ENCODE measurements at places on chromosomes 6 and 20.

DNA sequence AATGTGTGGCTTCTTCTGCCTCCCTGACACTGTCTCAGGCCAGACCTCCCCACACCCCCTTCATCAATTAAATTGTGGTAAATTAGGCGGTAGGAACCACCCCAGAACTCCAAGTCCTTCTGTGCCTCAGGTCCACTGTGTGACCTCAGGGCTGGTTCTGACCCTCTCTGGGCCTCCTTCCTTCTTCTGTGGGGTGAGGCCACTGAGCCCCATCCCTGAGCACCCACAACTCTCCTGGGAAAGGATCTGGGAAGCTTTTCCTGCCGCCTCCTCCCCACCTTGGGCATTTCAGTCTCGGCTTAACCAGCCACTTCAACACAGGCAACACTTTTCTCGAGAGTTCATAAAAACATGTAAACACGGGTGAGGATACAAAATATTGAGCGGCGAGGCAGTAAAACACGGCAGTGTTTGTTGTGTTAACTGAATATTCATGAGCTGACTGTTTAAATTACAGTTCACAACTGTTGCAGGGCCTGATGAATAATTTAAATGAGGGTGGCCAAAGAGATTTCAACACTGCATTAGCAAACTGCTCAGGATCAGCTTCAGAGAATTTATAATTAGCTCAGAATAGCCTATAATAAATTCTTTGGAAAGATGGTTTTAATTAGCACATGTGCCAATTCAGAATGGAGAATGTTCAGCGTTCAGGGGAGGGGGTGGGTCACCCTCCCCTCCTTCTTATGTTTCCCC, 112.1 kb downstream of the TOX2 start:
- no peak overlapping the region for H3K4me3 ChIP-seq
- H3K4me1 ChIP-seq: peaks cover 44% of the 10 kb centered on the region
- DNase-seq: no peak

GRCh38 chr6:137173501-137173900, at the start of gene IL22RA2:
IL22RA2 (minus strand) TSS chr6:137173644; CDS start chr6:137161749, 11,895 bp downstream.
- no peak within 1 kb of the TSS for H3K4me3 ChIP-seq
- H3K27ac ChIP-seq: no peak within 1 kb of the TSS
- H3K27me3 ChIP-seq: peaks cover 15% of the 10 kb centered on the region
- peaks cover 4% of the 10 kb centered on the region for H3K4me1 ChIP-seq

- H3K36me3 ChIP-seq: no peaks in the 10 kb centered on the region
- H3K27ac ChIP-seq: no peak overlapping the region
- H3K27me3 ChIP-seq: no peaks in the 10 kb centered on the region
- no peak overlapping the region for H3K4me3 ChIP-seq
- no peak for DNase-seq
These were observed 78.1 kb upstream of the FLRT3 start for GRCh38 chr20:14415467-14415866.

- H3K36me3 ChIP-seq: no peaks in the 10 kb centered on the region
- no peak for DNase-seq
- H3K27me3 ChIP-seq: no peaks in the 10 kb centered on the region
- no peak overlapping the region for H3K27ac ChIP-seq
- no peak overlapping the region for H3K4me3 ChIP-seq
These were observed 695.9 kb upstream of the FLRT3 start for GRCh38 chr20:15033269-15033668.

GRCh38 chr6:25122622-25123237, 156.4 kb upstream of the CARMIL1 start:
- no peaks in the 10 kb centered on the region for H3K27me3 ChIP-seq
- peaks cover 56% of the 10 kb centered on the region for H3K4me1 ChIP-seq
- no peak overlapping the region for H3K4me3 ChIP-seq
- DNase-seq: no peak
- H3K27ac ChIP-seq: no peak overlapping the region
- H3K36me3 ChIP-seq: peaks cover 85% of the 10 kb centered on the region

DNA sequence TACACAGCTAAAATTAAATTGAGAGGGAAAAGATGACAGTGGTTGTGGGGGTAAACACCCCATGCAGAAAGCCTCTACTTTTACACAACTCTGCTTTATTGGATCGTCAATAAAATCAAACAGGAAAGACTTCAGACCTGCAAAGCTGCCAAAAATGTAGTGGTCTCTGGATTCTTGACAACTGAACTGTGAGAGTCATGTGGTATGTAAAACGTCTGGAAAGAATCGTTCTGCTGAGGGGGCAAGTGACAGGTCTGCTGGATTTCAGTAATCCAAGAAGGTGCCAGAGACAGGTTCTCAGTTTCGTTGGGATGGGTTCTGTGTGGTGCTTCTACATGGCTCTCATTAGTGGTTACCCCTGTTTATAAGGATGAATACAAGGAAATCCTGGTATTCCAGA, 63.3 kb downstream of the TSPYL4 start:
- no peaks in the 10 kb centered on the region for H3K36me3 ChIP-seq
- no peaks in the 10 kb centered on the region for H3K27me3 ChIP-seq
- H3K27ac ChIP-seq: no peak overlapping the region
- peaks cover under 1% of the 10 kb centered on the region for H3K4me1 ChIP-seq
- no peak for DNase-seq

GRCh38 chr20:21190869-21191268, 65.0 kb downstream of the KIZ start:
- no peaks in the 10 kb centered on the region for H3K27me3 ChIP-seq
- DNase-seq: no peak
- no peak overlapping the region for H3K27ac ChIP-seq

- DNase-seq: no peak
- H3K27ac ChIP-seq: no peak overlapping the region
- H3K4me1 ChIP-seq: no peaks in the 10 kb centered on the region
- no peak overlapping the region for H3K4me3 ChIP-seq
These were observed 152.7 kb upstream of the BMP2 start for GRCh38 chr20:6614836-6615235.

- no peaks in the 10 kb centered on the region for H3K36me3 ChIP-seq
- H3K27me3 ChIP-seq: no peaks in the 10 kb centered on the region
- no peak overlapping the region for H3K27ac ChIP-seq
- H3K4me3 ChIP-seq: no peak overlapping the region
These were observed 733.9 kb downstream of the EYS start for GRCh38 chr6:64973142-64973541.

GRCh38 chr20:61918548-61918947, 147.1 kb downstream of the TAF4 start:
- no peaks in the 10 kb centered on the region for H3K36me3 ChIP-seq
- H3K27me3 ChIP-seq: no peaks in the 10 kb centered on the region
- no peak for DNase-seq
- H3K4me3 ChIP-seq: no peak overlapping the region
- H3K27ac ChIP-seq: no peak overlapping the region

GRCh38 chr6:132569170-132569569, 952 bp upstream of the TAAR6 start:
- H3K27me3 ChIP-seq: peaks cover 20% of the 10 kb centered on the region
- H3K27ac ChIP-seq: no peak overlapping the region
- H3K4me1 ChIP-seq: no peaks in the 10 kb centered on the region
- no peak for DNase-seq

- H3K36me3 ChIP-seq: no peaks in the 10 kb centered on the region
- H3K27me3 ChIP-seq: no peaks in the 10 kb centered on the region
- no peak overlapping the region for H3K27ac ChIP-seq
- H3K4me1 ChIP-seq: no peaks in the 10 kb centered on the region
- no peak for DNase-seq
These were observed 416.8 kb upstream of the SPTLC3 start for GRCh38 chr20:12591949-12592470.

DNA sequence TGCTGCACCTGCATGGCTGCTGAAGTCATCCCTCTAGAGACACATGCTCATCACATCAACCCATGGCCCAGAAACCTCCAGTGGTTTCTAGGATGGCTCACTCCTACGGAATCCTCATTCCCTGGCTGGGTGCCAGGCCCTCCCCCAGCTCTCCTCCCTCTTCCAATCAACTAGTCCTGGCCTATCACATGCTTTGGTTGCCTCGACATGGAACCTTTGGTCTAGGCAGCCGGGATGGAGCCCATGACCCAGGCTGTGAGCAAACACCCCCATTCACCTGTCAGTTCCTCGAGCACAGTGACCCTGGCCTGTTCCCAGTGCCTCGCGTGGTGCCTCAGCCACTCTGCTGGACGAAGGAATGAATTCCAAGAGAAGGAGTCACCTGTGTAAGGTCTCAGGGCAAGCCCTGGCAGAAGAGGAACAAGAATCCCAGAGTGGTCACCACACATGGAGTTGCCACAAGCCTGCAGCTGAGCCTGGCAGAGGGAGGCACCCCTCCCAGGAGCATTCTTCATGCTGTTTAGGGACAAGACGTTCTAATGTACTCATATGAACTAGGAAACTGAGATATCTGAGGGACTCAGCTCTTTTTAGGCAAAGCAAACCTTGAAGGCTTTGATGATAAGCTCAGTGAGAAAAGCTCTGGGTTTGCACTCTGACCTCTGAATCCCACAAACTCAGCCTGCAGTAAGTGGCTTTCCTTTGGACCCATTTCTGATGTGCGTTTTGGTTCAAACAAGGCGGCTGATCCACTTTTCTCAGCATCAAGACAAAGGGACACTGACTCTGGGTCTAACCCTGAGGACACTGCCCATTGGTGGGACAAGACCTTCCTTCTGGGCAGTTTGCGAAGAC, 40.2 kb downstream of the PPP1R3G start:
- H3K4me3 ChIP-seq: no peak overlapping the region
- H3K27me3 ChIP-seq: no peaks in the 10 kb centered on the region
- H3K4me1 ChIP-seq: no peaks in the 10 kb centered on the region
- H3K27ac ChIP-seq: no peak overlapping the region

DNA sequence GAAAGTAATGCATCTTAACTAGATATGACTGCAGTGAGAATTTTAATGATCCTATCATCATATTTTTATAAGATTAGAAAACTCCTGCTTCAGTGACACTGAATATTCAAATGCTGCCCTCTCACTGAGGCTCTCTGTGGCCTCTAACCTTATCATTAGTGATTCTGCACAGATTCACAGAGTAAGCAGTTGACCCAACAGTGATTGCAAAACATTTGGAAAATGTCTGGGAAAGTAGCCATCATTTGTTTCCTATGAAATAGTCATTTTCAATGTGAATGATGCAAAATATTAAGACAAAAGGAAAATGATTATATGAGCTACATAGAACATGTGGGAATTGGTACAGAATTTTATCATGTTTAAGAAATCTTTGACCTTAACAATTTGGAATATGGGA, 210.3 kb downstream of the TBX18 start:
- H3K36me3 ChIP-seq: no peaks in the 10 kb centered on the region
- H3K4me3 ChIP-seq: no peak overlapping the region
- H3K4me1 ChIP-seq: no peaks in the 10 kb centered on the region
- no peaks in the 10 kb centered on the region for H3K27me3 ChIP-seq
- DNase-seq: no peak

DNA sequence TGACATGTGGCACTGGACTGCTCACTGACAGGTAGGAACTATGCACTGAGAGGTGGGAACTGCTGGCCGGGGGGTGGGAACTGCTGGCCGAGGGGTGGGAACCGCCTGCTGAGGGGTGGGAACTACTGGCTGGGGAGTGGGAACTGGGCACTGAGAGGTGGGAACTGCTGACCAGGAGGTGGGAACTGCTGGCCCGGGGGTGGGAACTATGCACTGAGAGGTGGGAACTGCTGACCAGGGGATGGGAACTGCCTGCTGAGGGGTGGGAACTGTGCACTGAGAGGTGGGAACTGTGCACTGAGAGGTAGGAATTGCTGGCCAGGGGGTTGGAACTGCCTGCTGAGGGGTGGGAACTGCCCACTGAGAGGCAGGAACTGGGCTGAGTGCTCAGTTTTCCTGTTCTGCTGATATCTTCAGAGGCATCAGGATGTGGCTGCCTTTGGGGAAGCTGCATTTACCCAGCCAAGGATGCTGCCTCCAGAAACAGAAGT, 90.2 kb downstream of the THBS2 start:
- no peak overlapping the region for H3K4me3 ChIP-seq
- DNase-seq: no peak
- H3K27me3 ChIP-seq: no peaks in the 10 kb centered on the region
- no peaks in the 10 kb centered on the region for H3K36me3 ChIP-seq
- no peaks in the 10 kb centered on the region for H3K4me1 ChIP-seq

GRCh38 chr6:170124836-170125235, 166.0 kb downstream of the DLL1 start:
- H3K4me1 ChIP-seq: no peaks in the 10 kb centered on the region
- no peak overlapping the region for H3K27ac ChIP-seq
- no peak for DNase-seq
- H3K27me3 ChIP-seq: peaks cover 8% of the 10 kb centered on the region
- no peak overlapping the region for H3K4me3 ChIP-seq
- peaks cover 3% of the 10 kb centered on the region for H3K36me3 ChIP-seq

DNA sequence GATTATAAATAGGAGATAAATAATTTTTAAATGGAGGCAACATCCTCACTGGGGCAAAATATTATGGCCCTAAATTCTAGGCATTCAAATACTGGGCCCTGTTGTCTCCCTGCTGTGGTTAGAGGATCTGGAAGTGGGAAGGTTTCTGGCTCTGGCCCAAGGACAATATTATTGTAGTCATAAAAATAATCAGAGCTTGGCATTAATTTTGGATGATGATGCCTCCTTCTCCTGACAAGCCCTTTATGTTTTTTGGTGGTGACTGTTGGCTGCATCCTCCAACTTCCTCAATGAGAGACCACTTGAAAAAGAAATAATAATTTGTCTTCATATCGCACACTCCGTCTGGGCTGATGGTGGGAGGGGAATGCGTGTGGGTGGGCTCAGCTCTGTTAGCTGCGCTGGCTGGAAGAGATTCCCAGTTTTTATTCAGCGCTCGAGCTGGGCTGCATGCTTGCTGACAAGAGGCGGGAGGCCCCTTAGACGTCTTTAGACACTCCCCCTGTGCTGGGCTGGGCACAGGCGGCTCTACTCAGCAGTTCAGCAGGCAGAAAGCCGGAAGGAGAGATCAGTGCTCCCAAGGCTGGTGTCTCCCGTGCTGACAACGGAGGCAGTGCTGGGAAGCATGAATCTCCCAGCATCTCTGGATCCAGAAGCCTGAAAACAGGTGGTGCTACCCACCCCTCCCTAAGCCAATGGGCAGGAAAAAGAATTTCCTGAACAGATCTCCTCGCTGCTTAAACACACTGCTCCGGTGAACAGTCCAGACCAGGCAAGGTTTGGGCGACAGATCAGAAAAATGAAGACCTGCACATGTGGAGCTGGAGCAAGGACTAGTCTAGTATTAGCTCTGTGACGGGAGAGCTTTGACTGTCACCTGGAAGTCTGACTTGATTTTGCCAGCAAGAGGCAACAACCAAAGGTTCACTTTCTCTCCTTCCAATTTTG, 97.7 kb downstream of the SYCP2 start:
- no peaks in the 10 kb centered on the region for H3K36me3 ChIP-seq
- peaks cover 13% of the 10 kb centered on the region for H3K27me3 ChIP-seq
- no peak for DNase-seq

- peaks cover 38% of the 10 kb centered on the region for H3K36me3 ChIP-seq
- no peak for DNase-seq
- H3K27me3 ChIP-seq: no peaks in the 10 kb centered on the region
- H3K4me3 ChIP-seq: no peak overlapping the region
- H3K27ac ChIP-seq: no peak overlapping the region
- H3K4me1 ChIP-seq: peaks cover 10% of the 10 kb centered on the region
These were observed 124.7 kb downstream of the TMEM242 start for GRCh38 chr6:157198425-157199279.

GRCh38 chr6:62737792-62738191, 451.8 kb upstream of the KHDRBS2 start:
- H3K27ac ChIP-seq: no peak overlapping the region
- H3K36me3 ChIP-seq: no peaks in the 10 kb centered on the region
- no peak overlapping the region for H3K4me3 ChIP-seq
- no peaks in the 10 kb centered on the region for H3K4me1 ChIP-seq
- H3K27me3 ChIP-seq: no peaks in the 10 kb centered on the region
